Kidney epithelial cell (primary cell): ENCODE measurements at places on chromosomes 2 and 18. TPM values are rescaled to one million over a fixed set of nuclear protein-coding genes. Genes with fewer than 3 reads are reported as not detected.
A peak's percentile ranks its signal among the peaks of the same experiment; 100 is the strongest.

DNA sequence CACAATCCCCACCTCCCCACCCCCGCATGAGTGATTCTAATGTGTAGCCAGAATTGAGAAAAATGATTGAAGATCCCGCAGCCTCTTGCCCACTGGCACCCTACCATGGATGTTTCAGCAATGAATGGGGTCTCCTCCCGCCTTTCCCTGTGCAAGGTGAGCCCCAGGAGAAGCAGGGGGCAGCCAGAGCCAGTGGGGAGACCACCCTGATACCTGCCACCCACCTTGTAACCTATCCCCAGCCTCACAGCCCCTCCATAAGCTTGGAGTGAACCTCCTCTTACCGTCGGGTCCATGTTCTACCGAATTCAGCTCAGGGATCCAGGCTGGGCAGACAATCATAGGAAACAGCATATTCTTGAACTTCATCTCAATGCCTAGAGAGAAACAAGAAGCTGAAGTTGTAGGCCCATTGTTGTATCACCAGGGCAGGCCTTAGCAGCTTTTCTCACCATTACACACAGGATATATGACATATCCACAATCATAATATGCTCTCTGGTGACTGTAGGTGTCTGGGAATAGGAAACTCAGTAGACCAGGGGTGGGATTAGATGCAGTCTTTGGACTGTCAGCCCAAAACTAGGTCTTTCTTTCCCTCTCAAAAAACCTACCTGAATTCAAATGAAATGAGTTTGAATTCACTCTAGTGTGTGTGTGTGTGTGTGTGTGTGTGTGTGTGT, 30.9 kb downstream of the XDH start:
- no peak for DNase-seq

KLHL41 gene
- total RNA-seq: 0.29 TPM in 1 of 2 replicates, not detected in the other

DNA sequence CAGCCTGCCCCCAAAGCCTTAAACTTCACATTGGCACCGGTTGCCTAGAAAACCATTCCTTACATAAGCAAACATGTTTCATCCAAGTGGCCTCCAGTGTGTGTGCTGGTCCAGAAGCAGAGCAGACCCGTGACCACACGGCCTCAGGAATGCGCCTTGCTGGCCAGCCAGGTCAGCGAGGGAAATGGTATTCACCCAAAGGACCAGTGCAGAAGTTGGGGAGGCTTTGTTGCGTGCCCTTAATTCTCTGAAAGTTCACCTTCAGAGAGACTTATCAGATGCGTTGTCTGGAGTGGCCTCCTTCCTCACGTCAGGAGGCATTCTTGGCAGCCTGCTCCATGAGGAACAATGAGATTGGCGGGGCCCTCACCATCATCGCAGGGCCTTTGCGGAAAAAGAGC, 25.9 kb downstream of the NRP2 start:
- no peak for DNase-seq

DNA sequence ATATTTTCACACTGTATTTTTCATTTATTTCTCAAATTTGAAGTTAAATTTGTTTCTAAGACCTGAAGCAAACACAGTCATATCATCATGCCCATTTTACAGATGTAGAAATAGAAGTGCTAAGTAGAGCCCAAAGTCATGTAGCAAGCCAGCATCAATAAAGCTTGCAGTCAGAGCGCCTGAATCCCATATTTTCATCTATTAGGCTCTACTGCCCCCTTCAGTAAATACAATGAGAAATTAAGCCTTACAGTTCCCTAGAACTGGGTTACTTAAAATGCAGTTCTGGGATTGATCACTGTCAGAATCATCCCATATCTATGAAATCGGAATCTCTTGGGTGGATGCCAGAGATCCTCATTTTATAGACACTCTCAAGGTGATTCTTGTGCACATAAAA, 419.9 kb downstream of the TGIF1 start:
- DNase-seq: no peak

DPP4 gene
- 61.6 and 78.9 TPM in 2 replicates for total RNA-seq

DNA sequence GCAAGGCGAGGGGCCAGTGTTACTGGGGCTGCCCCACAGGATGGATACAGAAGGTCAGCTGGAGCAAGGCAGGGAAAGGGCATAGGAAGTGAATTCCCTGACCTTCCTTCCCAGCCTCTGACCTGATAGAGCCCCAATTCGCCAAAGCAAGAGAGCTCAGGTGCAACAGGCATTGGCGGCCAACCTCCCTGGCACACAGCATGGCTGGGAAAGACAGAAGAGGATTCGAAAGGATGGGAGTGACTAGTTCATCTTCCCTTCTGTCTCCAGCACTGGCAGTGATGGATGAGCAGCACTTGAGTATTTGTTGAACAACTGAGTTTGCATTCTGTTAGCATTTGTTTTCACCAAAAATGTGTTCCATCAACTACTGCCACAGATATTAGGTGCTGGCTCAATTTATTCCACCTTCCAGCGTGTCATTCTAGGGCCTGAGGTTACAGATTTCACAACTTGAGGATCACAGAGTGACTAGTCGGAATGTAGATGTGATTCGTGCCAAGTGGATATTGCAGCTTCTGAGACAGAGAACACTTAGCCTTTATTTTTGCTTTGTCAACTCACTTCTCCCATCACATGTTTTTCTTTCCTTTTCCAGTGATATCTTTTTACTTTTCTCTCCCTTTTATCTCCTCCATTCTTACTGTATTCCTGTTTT, 6.2 kb downstream of the COPS8 start:
- no peak for DNase-seq

DLX1 gene
- 0.17 TPM in 1 of 2 replicates, not detected in the other for total RNA-seq

DNA sequence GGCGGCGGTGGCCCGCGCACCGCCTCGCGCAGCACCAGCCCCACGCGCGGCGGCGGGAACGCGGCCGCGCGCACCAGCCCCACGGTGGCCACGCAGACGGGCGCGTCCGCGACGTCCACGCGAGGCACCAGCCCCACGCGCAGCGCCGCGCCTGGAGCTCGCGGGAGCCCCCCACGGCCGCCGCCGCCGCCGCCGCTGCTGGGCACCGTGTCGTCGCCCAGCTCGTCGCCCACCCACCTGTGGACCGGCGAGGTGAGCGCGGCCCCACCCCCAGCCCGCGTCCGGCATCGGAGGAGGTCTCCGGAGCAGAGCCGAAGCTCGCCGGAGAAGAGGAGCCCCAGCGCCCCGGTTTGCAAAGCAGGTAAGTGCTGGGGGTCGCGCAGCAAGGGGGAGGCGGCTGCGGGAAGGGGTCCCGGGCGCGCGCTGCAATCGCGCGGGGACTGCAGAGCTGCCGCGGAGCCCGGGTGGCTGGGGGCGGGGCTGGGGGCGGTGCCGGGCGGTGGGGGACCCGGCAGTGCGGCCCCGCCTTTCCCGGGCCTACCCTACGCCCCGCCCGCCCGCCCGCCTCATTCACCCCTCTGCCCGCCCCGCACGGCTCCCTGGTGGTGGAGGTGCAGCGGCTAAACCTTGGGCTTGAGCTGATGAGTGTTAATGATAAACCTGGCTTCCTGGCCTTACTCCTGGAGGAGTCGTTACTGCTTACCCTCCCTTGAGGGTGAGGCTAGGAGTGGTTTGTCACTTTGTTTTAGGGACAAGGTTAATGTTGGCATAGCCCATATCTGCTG, 851 bp downstream of the FAM117B start:
- DNase-seq: peak; percentile 77

RAB12 gene
- total RNA-seq: 60.5 and 61.0 TPM in 2 replicates

DNA sequence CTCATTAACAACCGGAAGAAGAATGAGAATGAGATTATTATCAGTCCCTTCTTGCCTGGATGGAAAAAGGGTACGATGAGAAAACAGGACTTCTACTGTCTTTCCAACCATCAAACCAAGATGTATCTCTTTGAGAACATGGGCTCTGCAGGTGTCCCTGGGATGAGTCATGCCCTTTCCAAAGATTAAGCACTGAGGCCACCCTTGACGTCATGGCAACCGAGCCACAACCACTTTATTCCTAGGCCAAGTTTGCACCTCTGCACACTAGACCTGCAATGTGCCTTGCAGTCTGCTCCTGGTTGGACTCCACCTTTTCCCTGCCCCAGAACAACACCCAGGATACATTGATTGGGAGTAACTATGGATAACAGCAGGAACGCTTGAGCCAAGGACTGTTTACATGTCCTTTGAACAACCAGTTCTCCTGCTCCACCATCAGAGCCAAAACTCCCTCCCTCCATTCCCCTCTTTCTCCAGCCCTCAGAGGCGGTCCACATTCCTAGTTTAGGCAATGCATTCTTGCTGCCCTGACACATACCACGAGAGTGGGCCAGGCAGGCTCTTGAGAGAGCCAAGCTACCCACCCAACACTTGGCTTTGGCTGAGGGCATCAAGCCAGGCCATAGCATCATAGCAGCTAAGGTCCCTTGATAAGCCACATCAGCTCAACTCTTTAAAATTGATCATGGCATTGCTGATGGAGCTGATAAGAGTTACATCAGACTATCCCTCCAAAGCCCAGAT, 310.7 kb downstream of the TNS1 start:
- DNase-seq: no peak
